ENCODE measurements at places on chromosomes 5 and 9. TPM values are rescaled to one million over a fixed set of nuclear protein-coding genes. Genes with fewer than 3 reads are reported as not detected.

ITGA2 gene
- 6.1 TPM for total RNA-seq

ROPN1L gene
- 1.2 TPM for total RNA-seq

- no peak for DNase-seq
These were observed 786 bp upstream of the HRCT1 start for GRCh38 chr9:35905051-35905781.

DNA sequence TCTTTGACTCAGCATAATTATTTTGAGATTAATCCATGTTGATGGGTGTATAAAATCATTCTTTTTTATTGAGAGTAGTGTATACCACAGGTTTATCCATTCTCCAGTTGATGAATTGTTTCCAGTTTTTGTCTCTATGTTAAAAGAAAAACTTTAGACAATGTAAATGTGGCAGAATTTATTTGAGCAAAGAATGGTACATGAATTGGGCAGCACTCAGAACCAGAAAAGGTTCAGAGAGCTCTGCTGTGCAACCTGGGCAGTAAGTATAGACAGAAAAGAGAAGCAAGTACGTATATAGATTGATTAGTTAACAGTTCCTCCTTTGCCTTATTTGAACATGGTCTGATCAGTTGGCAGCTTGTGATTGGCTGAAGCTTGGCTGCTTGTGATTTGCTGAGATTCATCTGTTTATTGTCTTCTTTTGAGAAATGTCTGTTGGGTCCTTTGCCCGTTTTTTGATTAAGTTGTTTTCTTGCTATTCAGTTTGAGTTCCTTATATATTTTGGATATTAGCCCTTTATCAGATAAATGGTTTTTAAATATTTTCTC, 41.4 kb downstream of the CDC42SE2 start:
- no peak for DNase-seq

DNA sequence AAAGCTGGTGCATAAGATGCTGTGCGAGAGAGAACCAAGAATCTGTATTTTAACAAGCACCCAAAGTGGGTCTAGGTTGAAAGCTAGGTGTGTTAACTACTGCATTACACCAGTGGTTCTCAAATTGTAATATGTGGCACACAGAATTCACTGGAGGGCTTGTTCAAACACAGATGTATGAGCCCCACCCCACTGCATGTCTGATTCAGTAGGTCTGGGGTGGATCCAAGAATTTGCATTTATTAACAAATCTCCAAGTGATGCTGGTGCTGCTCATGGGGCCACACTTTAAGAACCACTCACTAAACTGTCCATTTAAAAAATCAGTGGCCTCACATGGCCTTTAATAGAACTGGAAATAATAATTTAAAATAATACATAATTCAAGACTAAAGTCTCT, 40.4 kb downstream of the LPAR1 start:
- no peak for DNase-seq

DNA sequence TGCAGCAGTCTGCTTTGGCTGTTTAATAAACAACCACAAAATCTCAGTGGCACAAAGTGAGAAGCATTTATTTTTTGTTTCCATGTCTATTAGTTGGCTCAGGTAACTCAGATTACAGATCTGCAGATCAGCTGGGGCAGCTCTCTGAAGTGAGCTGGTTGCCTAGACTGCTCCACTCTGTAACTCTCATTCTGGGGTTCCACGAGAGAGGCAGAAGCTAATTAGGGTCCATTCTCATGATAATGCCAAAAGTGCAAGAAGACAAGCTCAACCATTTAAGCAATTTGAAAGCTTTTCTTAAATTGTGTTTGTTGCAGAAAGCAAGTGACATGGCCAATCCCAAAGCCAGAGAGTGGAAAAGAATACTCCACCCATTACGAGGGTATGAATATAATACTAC, 13.2 kb downstream of the MEIKIN start:
- no peak for DNase-seq

Measured in esophagus muscularis mucosa (tissue), 4 donors.